Stimulated activated CD4-positive, alpha-beta T cell treated with anti-CD3 and anti-CD28 coated beads, TNF-alpha, amount 100 ng/mL, for 24 hours (primary cell): ENCODE measurements at places on chromosomes 7 and 10.

GRCh38 chr7:130388671-130389070 lies 8.4 kb downstream of the CPA1 start:
- no peak for DNase-seq

DNA sequence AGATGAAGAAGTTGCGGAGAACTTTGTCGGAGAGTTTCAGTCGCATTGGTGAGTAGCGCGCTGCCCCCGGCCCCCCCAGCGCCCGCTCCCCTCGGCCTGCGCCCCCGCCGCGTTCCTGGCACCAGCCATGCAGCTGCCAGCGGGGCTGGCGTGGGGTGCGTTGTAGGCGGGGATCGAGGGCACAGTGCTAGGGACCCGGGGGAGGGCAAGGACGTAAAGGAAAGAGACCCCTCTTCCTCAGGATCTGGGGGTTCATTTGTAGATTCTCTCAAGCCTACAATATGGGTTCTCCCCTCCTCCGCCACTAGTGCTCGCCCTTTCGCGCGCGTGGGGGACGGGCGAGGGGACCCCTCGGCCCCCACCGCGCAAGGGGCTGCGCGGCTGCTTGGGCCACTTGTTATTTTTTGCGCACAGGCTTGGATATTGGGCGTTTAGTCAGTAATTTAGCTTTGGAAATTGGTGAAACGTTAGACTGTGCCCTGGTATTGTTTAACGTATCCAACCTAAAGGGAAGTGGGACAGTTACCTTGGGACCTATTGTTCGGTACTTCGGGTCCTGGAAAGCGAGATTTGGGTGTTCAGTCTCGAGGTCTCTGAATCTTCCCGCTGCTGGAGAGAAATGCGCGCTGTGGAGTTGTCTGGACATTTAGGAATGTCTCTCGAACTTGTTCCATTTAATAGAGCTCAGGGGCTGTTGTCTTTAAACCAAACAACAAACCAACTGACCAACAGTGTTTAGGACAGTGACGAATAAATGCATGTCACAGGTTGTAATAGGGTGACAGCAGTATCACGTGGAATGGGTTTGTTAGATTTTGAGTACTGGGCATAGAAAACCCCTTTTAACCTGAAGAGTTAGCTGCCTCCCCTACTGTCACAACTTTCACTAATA lies 796 bp downstream of the CDK14 start:
- no peak for DNase-seq

DNA sequence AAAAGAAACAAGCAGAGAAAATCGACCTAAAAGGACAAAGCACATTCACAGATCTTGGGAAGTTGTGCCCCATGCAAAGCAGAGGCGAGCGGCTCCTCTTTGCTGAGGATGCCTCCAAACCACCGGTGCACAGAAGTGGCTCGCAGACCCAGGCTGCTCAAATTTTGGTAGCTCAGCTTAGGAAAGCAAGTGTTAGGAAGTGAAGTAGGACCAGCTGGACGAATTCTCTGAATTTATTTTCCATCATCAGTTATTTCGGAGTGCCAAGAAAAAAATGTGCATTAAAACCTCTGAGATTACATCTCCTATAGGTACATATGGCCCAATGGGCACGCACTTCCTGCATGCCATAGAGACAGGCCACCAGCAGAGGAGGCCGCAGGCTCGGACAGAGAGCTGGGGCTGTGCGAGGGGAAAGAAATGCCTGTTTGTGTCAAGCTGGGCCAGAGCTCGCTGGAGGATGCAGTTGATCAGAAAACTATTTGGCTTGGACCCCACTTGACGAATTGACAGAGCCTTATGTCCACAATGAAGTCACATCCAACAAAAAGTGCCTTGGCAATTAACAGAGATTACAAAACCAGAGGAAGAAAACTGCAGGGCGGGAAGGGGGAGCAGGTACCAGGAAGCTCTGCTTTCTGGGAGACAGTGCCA lies 122.3 kb upstream of the LYZL2 start:
- peak; percentile 64 for DNase-seq

DNA sequence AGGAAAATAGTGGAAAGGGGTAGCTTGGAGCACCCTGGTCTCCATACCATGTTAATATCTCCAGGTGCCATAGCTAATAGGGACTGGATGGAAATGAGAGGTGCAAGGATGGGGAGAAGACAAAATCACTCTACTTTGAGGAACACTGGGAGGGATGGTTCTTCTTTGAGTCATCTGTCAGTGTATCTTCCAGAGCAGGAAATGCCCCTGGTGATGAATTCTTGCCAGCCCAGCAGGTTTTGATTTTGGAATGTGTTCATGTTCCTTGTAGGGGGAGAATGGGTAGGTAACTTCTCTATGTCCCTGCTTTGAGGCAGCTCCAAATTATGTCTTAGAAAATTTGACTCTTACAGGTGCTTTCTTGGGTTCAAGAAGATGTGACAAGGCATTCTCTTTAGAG lies 177.0 kb upstream of the GLI3 start:
- no peak for DNase-seq

GRCh38 chr10:62084451-62084850 lies 183.0 kb downstream of the ARID5B start:
- no peak for DNase-seq

DNA sequence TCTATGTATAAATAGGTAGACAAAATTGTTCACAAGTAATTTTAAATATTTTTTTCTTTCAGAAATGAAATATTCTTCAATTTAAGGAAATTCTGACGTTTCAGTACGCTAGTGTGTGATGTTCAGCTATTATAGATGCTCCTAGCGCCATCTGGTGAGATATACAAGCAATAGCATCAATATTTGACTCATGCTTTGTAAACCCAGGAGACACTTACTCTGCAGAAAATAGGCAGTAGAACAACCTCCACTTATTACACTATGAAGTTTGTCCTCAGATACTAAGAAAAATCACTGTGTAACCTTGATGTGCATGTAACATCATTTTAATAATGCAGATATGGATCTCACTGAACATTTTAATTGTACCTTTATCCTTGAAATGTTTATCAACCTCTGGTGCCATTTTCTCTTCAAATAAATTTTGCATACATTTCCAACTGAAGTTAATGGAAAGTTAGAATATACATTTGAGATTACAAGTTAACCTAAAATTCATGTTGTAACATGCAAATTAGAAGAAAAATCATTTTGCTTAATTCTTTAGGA lies 151.5 kb upstream of the FAM3C start:
- DNase-seq = no peak

GRCh38 chr7:16084370-16084769 lies 337.0 kb downstream of the CRPPA start:
- no peak for DNase-seq

DNA sequence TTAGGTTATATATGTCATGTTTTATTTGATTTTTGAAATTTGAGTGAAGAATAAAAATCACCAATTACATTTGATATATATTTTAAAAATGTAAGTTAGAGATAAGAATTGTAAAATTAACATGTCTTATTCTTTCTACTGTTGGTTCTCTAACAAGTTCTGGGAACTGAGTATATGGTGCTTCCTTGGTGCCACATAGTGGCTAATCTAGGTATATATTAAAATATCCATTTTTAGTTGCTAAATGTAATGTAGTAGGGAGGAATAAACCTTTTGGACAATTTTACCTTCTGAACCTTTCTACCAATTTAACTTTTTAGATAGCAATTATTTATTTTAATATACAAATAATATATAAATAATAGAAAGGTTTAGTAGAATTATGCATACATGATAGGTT lies 17.5 kb downstream of the CFAP69 start:
- DNase-seq = no peak

- DNase-seq = no peak
These were observed 158.1 kb upstream of the PITRM1 start for GRCh38 chr10:3330663-3331062.

DNA sequence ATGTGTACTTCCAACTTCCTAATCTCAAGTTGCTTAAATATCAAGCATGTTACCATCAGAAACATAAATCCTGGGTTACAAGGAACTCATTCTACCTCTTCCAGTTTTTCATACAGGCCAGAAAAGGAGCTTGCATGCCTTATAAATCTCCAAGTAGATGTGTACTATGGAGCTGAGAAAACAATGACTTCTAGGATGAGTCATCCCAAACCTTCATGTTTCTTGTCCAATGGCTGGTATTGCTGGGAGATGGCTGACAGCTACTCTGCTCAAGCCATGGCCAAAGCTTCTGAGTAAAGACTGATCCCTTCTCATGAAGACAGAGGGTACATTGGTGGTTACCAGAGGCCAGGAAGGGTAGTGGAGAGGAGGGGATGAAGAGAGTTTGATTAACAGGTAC lies 8.6 kb downstream of the RAPGEF5 start:
- no peak for DNase-seq

DNA sequence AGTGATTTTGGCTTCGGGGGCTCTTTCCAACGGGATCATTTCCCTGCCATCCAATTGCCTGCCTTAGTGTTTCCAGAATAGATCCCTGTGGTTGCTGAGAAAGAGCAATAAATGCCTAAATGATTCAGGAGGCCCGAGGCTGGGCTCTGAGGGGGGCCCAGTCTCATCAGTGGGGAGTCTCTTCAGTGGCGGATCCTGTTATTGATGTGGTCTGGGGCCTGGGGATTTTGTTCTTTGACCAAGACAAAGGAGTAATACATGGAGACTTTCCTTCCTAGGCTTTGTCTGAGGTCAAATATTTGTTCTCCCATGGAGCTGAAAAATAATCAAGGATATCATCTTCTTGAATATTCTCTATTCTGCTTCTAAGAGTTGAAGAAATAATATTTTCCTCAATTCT lies 40.8 kb downstream of the TAS2R41 start:
- no peak for DNase-seq

DNA sequence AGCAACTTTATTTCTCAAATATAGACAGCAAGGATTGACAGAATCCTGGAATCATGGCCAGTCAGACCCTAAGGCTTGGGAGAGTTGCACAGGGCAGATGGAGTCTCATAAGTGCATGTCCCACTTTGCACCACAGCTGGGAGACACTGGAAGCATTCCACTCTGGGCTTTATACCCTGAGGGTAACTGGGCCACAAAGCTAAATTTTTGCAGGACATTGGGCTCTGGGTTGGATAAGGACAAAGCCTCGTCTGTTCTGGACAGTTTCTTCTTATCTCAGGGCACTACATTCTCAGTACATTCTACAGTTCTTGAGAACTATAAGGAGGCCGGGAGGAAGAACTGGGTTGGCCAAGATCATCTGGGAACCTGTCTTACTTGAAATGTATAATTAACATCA lies 158.3 kb upstream of the IGFBP3 start:
- no peak for DNase-seq

- DNase-seq = no peak
These were observed 62.4 kb downstream of the HIBADH start for GRCh38 chr7:27600247-27600646.

- no peak for DNase-seq
These were observed 254.1 kb downstream of the WDR37 start for GRCh38 chr10:1310271-1310789.

GRCh38 chr7:53383131-53383530 lies 347.7 kb downstream of the POM121L12 start:
- DNase-seq = no peak

DNA sequence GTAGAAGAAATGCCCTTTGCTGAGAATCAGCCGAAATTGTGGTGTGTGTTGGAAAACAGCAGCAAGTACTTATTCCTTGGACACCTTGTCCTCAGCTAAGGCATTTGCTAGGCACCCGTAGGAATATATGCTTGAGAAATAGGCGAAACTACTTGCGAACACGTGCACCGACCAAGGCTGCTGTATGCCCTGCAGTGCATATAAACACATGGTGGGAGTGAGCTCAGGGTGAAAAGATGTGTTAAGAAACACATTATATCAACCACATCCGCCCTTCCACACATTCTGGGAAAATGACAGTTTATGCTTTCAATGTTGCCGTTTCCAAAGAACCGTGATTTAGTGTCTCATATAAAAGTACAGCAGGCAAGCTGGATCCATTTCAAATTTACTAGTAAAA lies 199.2 kb downstream of the JCAD start:
- DNase-seq = no peak

- DNase-seq = peak; percentile 48
These were observed 435 bp upstream of the PWWP2B start for GRCh38 chr10:132396494-132397035.

GRCh38 chr10:91700273-91700672 lies 67.4 kb upstream of the PPP1R3C start:
- no peak for DNase-seq

DNA sequence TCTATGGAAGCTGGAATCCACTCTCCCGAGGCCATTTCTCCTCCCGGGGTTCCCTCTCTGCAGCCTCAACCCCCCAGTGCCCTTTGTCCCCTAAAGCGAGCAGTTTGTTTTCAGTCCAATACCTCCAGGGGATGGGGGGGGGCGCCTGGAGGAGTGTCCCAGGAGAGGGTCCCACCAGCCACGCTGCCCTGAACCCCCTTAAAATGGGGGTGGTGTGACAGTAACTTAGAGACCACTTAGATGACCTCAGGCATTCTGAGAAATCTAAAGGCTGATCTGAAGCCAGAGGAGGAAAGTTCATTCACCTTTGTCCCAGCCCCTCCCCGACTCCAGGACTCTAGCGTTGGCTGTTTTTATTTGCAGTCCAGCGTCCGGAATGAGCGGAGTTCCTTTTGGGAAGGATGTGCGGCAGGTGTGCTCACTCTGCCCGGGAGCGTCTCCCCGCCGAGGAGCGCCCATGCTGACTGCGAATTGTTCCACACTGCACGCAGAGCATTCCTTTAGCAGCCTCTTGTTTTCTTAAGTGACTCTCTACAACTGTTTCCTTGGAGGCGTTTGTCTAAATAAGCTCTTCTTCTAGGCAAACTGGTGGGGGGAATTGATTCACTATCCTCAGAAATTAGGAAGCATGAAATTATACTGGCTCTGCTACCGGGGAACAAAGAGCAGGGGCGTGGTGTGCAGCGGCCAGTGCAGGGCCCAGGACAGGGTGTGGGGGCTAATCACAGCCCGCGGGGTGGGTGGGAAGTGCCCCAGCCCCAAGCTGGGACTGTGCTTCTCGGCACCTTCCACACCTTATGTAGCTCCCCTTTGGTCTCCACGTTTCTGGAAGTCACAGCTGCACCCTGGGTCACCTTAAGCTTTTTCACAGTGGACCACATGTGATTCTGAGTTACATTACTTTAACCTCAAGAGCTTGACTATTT lies 46.3 kb downstream of the SYPL1 start:
- no peak for DNase-seq

GRCh38 chr7:143490717-143491306 lies 13.1 kb downstream of the TAS2R41 start:
- no peak for DNase-seq

DNA sequence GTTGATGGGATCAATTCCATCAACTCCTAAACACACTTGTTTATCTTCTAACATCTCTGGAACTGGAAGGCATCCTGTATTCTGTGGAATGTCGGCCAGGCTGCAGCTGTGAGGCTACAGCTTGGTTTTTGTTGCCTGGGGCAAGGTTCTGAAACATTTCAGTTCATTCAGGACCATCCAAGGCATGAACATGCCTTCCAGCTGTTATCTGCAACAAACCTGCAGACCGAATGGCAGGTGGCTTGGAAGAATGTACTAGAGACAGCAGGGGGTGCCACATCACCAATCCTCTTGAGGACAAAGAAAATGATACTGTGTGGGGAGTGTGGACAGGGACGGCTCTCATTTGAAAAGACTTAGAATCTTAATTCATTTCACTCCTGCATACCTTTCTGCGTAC lies 12.4 kb downstream of the PAPOLB start:
- DNase-seq = no peak
